ENCODE measurements at places on chromosomes 6 and 20.

GRCh38 chr6:127173156-127173940 lies 54.9 kb downstream of the RSPO3 start:
- DNase-seq: no peak

GRCh38 chr20:48787861-48788375 lies 39.9 kb downstream of the PREX1 start:
- no peak for DNase-seq

- DNase-seq: no peak
These were observed 159.1 kb downstream of the TFAP2C start for GRCh38 chr20:56788041-56788670.

DNA sequence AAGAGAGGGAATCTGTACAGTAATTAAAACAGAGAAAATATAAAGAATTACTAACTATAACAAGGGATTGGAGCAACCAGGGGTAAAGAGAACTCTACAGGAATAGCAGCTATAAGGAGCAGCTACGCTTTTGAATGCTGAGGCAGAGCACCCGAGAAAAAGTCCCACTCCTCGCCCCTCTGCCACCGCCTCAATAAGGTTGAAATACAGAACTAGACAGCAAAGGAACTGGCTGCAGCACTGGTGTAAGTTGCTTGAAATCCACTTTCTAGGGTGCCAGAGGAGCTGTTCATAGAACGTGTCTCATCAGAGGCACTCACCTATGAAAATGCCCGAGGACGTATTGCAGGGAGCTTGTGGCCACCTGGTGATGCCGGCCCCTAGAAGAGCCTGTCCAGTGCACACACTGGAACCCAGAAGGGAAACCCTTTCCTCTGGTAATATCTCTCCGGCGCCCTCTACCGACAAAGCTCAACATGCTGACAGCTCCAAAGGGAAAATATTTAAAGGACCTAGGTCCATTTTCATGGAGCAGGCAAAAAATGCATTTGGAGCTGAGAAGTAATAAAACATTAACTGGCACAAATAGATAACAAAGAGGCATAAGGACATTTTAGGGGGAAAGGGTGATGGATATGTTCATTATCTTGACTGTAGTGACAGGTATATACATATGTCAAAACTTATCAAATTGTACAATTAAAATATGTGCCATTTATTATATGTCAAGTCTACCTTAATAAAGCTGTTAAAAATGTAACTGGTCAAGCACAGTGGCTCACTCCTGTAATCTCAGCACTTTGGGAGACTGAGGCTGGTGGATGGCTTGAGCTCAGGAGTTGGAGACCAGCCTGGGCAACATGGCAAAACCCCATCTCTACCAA lies 137.4 kb upstream of the HDAC2 start:
- DNase-seq: no peak

GRCh38 chr20:32359633-32360332 lies 1.7 kb downstream of the ASXL1 start:
- no peak for DNase-seq

DNA sequence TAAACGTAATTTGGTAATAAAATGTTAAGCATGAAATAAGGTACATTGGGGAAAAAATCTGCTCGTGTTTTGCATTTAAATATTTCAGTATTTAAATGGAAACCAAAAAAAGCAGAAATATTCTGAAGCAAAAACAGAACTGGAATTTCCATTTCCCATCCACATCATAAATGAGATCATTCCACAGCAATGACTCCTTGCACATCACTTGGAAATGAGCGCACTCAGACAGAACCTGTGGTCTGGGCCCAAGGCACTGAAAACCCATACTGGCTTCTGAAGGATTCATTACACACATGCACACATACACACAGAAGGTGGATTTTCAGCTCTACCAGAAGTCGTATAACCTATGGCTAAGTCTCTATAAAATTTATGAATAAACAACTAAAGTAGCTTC lies 174.8 kb downstream of the IBTK start:
- no peak for DNase-seq

- DNase-seq: no peak
These were observed 275.2 kb downstream of the GMDS start for GRCh38 chr6:1970151-1970561.

GRCh38 chr6:8579372-8579771 lies 144.0 kb upstream of the SLC35B3 start:
- no peak for DNase-seq

DNA sequence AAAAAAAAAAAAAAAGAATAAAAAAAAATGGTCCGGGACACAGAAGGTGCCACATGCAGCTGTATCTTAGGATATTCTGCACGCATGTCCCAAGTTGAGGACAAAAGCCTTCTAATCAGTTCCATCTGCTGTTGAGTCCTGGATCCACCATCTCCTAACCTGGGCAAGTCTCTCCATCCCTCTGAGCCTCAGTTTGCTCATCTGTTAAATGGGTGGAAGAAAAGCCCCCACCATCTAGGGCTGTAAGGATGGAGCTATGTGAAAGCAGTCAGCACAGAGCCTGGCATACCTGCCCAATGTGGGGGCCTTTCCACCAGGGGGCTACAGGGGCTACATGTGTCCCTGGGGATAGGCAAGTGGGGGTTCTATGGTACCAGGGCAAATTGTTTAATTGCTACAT lies 208.4 kb downstream of the ZMYND8 start:
- no peak for DNase-seq

GRCh38 chr6:134138226-134138975 lies 86.0 kb upstream of the SLC2A12 start:
- DNase-seq: no peak

- DNase-seq: no peak
These were observed 57.9 kb downstream of the TP53INP2 start for GRCh38 chr20:34762031-34762555.

DNA sequence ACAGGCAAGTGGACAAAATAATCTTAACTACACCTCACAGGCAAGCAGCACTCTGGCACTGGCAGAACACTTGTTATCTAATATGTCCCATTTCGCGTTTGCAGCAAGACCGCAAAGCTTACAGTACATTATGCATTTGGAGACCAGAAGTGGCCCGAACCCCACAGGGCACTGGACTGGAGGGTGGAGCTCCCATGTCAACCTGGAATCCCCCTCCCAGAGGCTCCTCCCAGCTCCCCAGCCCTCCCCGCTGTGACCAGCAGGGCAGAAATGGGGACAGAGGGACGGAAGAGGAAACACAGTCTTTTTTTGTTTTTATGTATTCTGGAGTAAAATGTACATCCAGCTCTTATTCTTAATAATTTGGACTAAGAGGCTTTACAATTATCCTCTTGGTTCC lies 263.7 kb downstream of the SMOC2 start:
- DNase-seq: no peak

DNA sequence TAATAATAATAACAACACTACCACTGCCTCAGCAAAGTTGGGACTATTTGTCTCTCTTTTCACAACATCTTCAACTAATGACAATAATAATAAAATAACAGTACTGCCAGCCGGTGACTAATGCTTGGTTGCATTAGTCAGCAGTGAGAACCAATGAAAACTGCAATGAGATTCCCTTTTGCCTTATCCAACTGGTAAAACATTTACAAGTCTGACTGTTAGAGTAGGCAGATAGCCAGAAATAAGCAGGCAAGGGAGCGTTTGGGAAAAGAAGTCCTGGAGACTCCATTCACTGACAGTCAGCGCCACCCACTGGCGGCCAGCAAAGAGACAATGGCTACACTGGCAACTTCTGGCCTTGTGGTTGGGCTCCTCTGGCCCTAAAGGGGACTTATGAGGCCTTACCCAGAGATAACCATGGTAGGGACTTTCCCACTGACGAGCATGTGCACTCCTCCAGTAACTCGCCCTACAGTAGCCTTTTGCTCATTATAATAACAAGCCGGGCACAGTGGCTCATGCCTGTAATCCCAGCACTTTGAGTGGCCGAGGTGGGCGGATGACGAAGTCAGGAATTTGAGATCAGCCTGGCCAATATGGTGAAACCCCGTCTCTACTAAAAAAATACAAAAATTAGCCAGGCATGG lies 3.4 kb upstream of the NSFL1C start:
- DNase-seq: no peak

- DNase-seq: no peak
These were observed 11.9 kb downstream of the PCMT1 start for GRCh38 chr6:149761438-149761837.

GRCh38 chr20:50246367-50247195 lies 56.0 kb downstream of the CEBPB start:
- DNase-seq: no peak

DNA sequence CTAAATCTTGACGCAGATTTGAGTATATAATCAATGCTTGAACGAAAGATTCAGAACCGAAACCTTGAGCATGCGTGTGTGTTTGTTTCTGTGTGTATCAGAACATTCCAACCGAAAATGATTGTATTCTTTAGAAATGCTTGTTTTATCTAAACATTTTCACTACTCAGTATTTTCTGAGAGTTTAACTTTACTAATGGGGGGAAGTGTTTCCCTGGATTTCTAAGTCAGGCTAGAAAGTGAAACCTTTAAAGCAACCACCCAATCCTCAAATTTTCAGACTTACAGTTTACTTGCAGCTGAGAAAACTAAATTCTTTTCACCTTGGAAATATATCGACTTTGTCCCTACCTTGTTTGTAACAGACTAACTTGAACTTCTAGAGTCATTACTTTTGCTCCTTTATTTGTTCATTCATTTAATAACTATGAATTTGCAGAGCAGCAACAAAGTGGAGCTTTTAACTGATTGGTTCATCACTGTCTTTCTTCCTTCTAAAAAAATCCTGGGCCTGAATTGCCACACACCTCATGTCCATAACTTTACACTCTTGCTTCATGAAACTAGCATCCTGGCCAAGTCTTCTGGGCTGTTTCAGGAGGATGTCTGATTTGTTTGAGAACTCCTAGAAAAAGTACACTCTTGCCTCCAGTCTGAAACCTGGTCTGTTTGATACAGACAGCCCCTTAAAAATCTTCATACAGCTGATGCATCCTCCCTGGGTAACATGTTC lies 77.8 kb upstream of the XRN2 start:
- no peak for DNase-seq

DNA sequence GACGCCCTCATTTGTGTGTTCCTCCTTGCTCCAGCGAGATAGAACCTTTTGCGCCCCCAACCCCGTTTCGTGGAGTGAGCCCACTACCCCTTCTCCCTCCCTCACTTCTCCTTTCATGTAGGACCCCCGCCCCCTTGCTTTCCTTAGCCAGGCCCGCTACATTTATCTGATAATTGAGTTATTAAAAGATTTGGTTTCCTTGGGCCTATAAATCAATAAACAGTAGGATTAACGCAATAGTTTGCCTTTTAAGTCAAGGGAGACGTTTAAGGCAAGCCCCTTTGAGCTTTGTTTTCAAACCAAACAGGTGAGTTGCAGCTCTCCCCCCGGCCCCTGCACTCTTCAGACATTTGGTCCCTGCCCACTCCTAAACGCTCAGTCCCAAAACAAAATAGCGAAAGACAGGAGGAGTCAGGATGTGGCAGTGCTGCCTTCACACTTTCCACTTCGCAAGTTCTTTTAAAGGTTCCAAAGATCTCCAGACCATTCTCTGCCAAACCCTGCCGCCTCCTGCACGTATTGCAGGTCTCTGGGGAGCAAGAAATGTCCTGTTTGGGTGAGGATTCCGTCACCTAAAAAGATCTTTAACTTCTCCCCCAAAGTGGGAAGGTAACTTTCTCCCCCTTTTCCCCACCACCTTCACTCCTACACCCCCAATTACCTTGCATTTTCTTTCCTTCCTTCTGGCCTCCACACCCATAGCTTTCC lies 27.6 kb downstream of the TFAP2B start:
- DNase-seq: no peak

DNA sequence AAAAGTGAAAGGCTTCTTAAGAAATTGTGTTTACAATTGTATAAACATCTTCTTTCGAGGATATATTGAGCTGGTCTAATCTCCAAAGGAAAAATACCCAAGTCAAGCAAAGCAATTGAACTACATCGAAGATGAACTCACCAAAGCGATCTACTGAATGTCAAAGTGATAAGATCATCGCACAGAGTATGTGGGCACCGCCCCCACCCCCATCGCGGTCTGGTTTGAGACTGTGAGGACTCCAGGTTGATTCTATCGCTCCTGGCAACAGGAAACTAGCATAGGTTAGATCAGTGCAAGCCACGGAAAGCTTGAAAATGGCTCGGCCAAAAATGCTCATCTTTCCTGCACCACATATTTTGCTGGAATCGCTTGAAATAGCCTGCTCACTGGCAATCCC lies 133.2 kb upstream of the RPS6KA2 start:
- peak; percentile 18 for DNase-seq

- no peak for DNase-seq
These were observed 355.1 kb upstream of the ADGRB3 start for GRCh38 chr6:68279793-68280557.

GRCh38 chr20:23517719-23518118 lies 26.8 kb downstream of the CST8 start:
- no peak for DNase-seq

- no peak for DNase-seq
These were observed 118.7 kb upstream of the MLIP start for GRCh38 chr6:53992522-53992921.

- no peak for DNase-seq
These were observed 10.6 kb downstream of the BFSP1 start for GRCh38 chr20:17520583-17520982.

DNA sequence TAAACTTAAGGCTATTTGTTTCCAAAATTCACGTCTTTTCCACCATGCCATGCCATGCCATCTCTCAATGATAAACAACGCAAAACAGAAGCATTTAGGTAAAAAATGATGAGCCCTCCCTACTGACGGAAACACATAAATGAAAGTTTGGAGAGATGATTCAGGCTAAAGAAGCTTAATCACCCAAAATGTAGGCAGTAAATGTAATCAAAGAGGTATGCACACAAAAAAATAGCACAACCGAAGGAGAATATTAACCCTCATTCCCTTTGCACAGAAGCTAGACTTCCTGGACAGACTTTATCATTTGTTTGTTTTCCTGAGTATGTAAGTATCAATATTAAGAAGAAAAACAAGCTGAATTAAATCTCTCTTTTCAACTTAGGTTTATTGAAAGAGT lies 28.8 kb downstream of the DCDC2 start:
- DNase-seq: no peak

DNA sequence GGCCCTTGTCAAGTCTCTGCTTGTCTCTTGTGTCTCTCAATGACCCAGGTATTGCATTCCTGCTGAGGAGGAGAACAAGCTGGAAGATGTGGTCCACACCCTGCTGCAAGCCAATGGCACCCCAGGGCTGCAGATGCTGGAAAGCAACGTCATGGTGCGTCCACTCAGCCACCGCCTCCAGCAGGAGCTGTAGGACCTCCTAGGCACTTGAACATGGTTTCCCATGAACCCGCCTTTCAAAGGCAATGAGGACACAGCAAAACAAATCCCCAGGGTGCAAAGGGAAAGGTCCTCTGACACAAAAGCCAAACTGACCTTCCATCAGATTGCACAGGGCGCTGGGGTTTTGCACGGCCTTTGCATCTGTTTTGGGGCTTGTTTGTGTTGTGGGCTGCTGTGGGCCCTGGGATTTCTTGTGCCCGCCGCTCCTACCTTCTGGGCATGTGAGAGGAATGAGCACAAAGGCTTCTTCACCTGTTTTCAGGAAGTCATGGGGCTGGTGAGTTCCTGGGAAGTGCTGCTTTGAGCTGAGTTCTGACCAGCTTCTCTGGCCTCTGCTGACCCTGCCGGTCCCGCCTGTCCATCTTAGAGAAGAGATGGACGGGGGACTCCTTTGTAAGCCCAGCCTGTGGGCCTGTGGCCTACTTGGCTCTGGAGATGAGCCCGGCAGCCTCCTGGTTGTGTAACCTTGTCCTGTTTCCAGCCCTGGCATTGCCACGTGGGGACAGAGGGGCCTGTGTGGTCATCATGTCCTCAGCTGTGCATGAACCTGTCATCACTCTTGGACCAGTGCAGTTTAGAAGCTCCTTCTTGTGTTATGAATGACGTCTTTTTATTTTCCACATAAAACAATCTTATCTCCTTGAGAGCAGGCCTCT lies 151.3 kb downstream of the DTNBP1 start:
- no peak for DNase-seq

- DNase-seq: no peak
These were observed 63.5 kb downstream of the JAG1 start for GRCh38 chr20:10610251-10610650.

Measured in stimulated activated CD4-positive, alpha-beta T cell treated with anti-CD3 and anti-CD28 coated beads, Interleukin-1b, Interleukin-23, amount 100 ng/mL, for 1 hour (primary cell).